ENCODE measurements at places on chromosomes 5 and 9.

DNA sequence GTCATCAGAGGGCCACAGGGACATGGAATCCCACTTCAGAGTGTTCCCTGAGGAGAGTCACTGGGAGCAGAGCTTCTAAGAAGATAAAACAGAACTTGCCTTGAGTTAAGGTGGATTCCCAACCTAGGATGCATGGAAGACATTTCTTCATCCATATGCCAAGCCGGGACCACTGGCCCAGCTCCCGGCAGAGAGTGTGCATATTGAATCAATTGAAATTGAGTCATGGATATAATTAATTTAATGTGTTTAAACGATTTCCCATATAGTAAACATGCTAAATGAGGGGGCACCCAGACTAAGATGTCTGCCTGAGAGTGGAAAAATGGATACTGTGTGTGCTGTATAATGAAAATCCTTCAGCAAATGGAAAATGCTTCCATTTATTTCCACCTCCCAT lies 194.4 kb upstream of the TBC1D2 start:
- DNase-seq: no peak

DNA sequence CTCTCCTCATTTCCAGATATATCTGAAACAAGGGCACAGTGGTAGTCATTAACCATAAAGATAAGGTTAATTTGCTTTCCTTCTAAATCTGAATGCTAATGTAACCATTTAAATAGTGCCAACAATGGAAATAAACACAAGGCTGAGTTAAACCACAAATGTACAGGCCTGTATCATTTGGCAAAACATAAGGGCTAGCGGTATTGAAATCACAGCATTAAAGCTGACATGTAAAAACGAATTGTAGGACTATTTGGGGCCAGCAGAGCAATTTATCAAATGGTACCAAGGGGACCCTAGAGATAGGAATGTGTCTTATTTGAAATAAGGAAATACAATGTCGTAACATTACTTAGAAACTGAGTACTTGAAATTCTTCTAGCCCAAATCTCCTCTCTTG lies 247.5 kb upstream of the RPS23 start:
- DNase-seq: no peak

- DNase-seq: no peak
Observed at GRCh38 chr5:180085837-180086236, 14.3 kb upstream of the RNF130 start.

- DNase-seq: peak; percentile 98
Observed at GRCh38 chr9:81689343-81690175, at the start of gene TLE1. Gene TLE1, minus strand, starts transcription at chr9:81689547. Its CDS starts 1,307 bp downstream, at chr9:81688240.

- DNase-seq: peak; percentile 90
Observed at GRCh38 chr9:137021979-137022661, 5.9 kb downstream of the ABCA2 start.

- DNase-seq: peak; percentile 50
Observed at GRCh38 chr9:130043654-130044623, 950 bp upstream of the FNBP1 start.

DNA sequence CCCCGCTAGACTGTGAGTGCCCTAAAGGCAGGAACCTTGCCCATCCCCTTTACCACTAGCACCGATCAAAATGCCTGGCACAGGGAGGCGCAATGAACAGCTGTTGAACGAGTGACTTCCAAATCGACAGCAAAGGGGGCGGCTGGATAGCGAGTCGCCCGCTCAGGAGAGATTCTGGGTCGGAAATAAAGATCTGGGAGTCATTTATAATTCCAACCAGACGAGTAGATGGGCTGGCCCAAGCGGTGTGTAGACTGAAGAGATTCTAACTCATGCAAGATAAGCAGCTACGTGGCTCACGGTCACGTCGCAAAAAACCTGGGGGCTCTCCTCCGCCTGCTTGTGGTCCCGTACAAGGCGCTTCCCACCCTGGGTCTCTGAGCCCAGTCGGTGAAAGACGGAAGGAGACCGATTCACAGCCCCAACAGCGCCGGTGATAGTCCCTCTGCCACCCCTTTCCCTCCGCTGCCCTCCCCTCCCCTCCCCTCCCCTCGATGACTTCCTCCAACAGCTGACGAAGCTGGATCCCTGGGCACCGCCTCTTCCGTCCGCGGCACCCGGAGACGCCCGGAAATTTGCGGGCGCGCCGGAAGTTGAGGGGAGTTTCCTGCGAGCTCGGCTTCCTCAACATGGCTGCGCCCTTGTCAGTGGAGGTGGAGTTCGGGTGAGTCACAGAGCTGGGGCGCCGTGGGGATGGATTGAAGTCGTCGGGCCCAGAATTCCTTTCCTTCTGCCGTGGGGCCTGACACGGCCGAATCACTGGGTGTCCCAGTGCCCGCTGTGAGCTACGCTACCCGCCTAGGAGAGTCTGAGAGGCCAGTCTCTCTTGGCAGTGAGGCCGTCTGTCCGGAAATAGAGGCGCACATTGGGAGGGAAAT lies at the start of gene URM1:
URM1 (plus strand) TSS at position 623 of the 878 bp plus-strand sequence; CDS start at position 630, 7 bp downstream.
- peak; percentile 99 for DNase-seq

GRCh38 chr9:132168347-132168746 lies 6.5 kb downstream of the NTNG2 start:
- DNase-seq: no peak

- DNase-seq: no peak
Observed at GRCh38 chr9:134360180-134360759, 34.0 kb downstream of the RXRA start.

DNA sequence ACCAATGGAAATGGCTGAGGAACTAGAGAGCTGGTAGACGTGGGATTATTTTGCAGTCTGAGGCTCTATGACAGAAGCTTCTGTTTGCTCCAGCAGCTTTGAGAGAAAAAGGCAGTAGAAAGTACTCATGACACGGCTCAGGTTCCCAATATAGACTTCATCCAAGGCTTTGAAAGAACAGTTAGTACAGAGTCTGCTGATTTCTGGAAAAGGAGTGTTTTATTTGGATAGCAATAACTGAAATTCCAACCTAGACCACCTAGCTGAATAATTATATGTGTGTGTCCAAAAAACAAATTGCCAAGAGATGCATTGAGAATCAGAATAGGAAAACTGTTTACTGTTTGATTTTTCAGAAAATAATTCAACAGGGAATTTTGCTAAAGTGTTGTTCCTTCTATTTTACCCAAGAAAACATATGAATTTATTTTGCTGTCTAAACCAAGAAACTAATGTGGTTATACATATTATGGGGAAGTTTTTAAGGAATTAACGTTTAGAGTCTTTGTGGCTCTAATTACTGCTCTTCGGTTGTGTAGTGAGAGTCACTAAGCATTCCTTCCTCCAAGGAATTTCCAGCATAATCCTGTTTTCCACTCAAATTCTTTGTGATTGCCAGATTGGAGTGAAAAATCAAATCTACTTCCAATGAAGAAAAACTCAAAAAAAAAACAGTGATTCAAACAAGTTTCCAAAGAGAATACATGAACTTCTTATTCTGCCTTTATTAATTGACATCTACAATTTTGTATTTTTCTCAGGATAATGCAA lies 18.1 kb upstream of the MTX3 start:
- no peak for DNase-seq

- DNase-seq: no peak
Observed at GRCh38 chr9:23552876-23553601, 273.0 kb downstream of the ELAVL2 start.

DNA sequence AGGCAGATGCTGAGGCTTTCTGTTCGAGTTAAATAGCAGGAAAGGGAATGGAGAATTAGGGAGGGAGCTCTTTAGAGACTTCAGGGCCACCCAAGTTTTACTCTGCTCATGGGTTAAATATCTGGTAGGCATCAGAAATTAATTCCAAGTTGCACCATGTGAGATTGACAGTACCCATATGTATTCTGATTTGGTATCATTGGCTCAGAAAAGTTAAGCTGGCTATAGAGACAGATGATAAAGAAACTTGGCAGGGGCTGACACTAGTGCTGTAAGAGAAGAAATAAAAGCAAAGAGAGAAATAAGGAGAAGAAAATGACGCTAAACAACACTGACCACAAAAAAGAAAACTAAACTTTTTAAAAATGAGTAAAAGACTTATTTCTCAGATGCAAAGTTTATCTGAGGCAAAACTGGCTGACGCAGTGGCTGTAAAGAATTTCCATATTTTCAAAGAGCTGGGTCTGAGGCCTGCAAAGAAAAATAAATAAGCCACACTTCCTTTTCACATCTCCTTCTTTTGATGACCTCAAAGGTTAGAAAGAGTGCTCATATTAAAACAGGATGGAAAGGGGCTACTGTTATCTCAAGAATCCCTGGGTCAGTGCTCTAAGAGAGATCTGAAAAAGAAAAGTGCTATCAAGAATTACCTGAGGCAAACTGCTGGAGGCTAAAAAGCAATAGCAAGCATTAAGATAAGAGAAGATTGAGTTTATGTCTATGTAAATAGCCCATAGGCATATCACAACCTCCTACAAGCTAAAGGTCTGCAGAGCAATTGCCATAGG lies 399.0 kb upstream of the MEF2C start:
- DNase-seq: no peak

- peak; percentile 54 for DNase-seq
Observed at GRCh38 chr9:35757226-35757891, 3.3 kb upstream of the MSMP start.

- DNase-seq: no peak
Observed at GRCh38 chr5:56055287-56055686, 60.5 kb upstream of the IL6ST start.

- DNase-seq: no peak
Observed at GRCh38 chr5:38426986-38427950, 129.2 kb downstream of the LIFR start.

Measured in HuH-7 (cell line).